AML-193 (cell line): ENCODE measurements at places on chromosomes 16 and 17.

DNA sequence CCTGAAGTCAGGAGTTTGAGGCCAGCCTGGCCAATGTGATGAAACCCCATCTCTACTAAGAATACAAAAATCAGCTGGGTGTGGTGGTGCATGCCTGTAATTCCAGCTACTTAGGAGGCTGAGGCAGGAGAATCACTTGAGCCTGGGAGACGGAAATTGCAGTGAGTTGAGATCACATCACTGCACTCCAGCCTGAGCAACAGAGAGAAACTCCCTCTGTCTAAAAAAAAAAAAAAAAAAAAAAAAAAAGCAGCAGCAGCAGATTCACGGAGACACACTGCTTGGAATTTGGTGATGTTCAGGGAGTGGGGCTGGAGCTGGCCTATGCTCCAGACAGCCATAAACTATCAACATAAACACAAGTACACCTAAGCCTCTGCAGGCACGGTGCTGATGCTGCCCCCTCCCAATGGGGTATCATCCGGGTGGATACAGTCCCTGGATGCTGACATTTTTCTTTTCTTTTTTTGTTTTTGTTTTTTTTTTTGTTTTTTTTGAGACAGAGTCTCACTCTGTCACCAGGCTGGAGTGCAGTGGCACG, 39.6 kb upstream of the RHOT1 start:
- DNase-seq, result no peak

DNA sequence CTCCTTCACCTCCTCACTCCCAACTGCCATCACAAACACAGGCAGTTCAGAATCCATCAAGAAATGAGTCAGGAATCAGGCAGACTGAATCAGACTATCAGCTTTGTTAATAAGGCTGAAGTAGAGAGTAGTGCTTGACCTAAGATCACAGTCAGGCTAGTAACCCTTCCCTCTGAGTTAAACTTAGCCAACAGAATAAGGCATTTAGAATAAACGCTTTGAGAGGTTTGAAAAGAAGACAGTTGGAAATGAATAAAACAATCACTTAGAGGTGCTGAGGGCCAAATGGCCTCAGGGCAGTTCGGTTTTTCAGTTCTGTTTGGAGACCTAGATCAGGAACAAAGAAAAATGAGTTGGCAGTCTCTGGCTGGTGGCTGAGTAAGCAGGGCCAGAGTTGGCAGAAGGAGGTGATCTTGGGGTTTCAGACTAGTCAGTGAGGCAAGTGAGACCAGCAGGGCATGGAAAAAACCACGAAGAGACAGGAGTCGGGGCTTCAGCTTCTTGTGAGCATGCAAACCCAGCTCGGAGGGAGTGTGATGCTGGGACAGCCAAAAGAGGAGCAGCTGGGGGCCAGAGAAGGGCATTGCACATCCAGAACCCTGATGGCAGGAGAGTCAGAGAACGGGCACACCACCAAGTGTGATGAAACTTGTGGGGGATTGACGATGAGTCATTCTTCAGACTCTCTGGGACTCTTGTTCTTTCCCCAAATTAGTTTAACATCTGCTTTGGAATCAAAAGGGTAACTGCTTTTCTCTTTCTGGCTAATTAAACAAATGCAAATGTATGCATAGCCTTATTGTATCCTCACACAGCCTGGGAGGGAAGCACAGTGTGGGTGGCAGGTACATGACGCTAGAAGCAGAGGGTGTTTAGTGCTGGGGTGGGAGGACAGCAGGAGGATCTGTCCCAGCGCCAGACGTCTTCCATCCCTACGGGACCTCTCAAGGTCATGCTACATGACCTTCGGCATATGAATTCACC, 54.8 kb downstream of the SPECC1 start:
- DNase-seq, result peak; percentile 97

DNA sequence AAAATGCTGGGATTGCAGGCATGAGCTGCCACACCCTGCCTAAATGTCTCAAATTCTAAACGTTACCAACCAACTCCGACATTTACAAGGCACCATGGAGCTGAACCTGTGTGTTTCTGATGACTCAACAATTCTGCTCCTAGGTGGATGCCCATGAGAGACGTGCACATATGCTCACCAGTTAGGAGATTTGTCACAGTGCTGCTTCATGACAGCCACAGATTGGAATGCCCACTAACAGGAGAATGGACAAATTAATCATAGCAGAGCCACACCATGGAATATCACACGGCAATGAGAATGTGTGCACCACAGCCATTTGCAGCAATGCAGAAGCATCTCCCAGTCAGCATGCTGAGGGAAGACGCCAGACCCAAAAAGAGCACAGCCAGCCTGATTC, 8.0 kb upstream of the KCNG4 start:
- no peak for DNase-seq

GRCh38 chr16:23323224-23324030, 21.3 kb downstream of the SCNN1B start:
- DNase-seq, result no peak

- DNase-seq, result no peak
Measured at GRCh38 chr17:13346592-13346991, 255.1 kb downstream of the HS3ST3A1 start.

DNA sequence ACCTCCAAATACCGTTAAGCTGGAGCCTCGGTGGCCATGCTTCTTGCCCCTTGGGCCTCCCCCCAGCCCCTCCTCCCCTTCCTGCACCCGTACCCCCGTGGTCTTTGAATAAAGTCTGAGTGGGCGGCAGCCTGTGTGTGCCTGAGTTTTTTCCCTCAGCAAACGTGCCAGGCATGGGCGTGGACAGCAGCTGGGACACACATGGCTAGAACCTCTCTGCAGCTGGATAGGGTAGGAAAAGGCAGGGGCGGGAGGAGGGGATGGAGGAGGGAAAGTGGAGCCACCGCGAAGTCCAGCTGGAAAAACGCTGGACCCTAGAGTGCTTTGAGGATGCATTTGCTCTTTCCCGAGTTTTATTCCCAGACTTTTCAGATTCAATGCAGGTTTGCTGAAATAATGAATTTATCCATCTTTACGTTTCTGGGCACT, 928 bp downstream of the HBA1 start:
- DNase-seq, result peak; percentile 100

DNA sequence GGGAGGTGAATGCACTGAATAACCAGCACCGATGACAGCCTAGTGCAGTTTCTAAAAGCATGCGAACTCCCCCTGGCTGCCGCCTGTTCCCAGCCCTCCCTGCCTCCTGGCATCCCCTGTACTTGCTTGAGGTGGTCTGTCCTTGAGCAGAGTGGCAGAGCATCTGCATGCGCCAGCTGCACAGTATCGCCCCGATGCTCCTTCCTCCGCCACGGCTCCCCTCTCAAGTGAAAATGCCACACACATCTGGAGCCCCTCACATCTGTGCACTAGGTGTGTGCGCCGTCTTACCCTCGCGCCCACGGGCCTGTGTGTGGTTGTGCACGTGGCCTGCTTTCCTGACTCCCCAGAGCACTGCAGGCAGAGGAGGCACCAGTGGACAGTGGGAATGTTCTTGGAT, 111.9 kb downstream of the CCDC182 start:
- DNase-seq, result no peak

- DNase-seq, result no peak
Measured at GRCh38 chr16:78218856-78219651, 119.6 kb downstream of the WWOX start.

DNA sequence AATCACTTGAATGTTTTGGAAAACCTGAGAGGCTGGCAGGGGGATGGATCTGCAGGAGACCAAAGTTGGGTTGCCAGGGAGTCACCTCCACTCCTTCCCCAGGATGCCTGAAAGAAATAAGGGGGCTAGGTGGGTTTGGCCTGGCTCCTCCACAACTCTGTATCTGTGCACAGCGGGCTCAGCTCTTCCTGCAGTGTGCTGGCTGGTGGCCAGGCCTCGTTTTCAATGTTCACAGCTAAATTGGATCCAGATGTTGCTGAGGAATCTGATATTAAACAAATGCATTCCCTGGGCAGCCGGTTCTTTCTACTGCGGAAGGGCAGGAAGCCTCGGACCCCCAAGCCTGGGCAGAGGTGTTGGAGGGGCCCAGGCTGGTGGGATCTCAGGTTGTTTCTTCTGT, 106.2 kb downstream of the N4BP1 start:
- no peak for DNase-seq

DNA sequence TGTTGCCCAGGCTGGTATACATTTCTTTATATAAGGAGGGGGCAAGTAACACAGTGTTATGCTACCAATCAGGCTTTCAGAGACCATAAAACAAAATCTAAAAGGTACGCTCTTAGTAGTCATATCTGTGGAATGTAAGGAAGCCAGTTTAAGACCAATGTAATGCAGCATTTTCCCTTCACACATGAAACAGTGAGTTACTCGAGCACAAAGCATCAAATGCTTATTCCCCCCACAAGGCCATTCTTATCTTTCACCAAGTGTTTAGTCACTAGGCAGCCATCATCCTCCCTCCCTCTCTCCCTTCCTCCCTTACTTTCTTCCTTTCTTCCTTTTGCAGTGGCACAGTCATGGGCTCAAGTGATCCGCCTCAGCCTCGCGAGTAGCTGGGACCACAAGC, 12.8 kb downstream of the HMOX2 start:
- no peak for DNase-seq

GRCh38 chr16:31508706-31509195, 560 bp upstream of the RUSF1 start:
- no peak for DNase-seq

- no peak for DNase-seq
Measured at GRCh38 chr16:70390774-70391173, 44.1 kb downstream of the DDX19A start.

- DNase-seq, result no peak
Measured at GRCh38 chr16:54579106-54579728, 292.6 kb upstream of the IRX3 start.

- DNase-seq, result no peak
Measured at GRCh38 chr16:17776888-17777287, 306.1 kb upstream of the XYLT1 start.

GRCh38 chr16:84226026-84226425, 13.8 kb downstream of the KCNG4 start:
- DNase-seq, result no peak

DNA sequence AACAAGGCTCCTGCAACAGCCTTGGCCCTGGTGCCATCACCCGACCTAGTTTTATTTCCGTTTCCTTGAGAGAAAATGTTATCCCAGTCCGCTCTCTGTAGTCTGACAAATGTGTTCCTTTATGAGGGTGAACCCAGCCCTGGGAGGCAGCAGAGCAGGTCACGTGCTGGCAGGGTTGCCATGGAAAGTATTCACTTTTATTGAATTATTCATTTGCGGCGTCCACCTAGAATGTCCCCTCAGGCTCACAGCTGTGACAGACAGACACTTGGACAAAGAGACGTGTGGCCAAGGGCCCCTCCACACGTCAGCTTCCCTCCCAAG, 90.0 kb downstream of the WSCD1 start:
- DNase-seq, result no peak

DNA sequence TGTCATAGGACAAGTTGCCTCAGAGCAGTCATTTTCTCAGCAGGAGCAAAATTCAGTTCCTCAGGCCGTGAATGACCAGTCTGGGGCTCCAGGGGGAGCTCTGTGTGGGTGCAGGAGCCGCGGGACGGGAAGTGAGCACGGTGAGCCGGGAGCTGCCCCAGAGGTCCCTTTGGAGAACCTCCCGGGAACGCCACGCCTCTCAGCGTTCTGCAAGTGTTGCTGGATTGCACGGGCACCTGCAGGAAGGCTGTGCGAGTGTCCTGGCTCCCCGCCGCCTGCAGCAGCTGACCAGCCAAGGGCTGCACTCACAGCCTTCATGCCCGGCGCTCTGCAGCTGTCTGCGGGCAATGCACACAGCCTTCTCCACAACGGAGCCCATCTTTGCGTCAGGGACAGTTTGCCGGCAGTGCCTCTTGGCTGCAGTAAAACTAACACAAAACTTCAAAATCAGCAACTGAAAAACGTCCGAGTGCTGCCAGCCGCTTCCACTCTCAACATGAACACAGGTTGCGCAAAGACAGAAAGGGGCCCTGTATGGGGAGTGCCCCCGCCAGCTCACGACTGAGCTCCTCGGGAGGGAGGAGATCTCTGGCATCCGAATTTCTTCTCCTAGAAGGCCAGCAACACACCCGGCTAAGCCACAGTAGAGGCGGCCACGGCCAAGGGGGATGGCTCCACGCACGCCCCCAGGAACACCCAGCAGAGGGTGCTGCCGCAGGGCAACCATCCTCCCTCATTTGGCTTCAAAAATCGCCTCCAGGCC, 16.0 kb downstream of the NDUFAF8 start:
- DNase-seq, result no peak

DNA sequence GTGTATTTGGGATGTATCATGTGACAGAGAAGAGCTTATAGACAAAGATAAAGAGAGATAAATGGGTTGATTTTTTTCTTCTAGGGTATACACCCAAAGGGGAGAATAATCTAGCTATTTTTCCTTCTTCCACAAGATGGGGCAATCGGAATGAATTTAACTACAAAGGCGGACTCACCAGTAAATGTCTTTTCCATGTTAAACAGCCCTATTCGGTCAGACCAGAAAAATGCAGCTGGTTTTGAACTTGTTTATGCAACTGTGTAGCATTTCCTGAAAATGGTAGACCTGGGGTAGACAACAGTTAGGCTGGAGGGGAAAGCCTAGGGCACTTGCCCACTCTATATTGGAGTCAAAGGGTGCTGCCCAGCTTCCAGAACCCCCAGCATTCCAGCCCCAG, 477.1 kb downstream of the TOX3 start:
- no peak for DNase-seq

DNA sequence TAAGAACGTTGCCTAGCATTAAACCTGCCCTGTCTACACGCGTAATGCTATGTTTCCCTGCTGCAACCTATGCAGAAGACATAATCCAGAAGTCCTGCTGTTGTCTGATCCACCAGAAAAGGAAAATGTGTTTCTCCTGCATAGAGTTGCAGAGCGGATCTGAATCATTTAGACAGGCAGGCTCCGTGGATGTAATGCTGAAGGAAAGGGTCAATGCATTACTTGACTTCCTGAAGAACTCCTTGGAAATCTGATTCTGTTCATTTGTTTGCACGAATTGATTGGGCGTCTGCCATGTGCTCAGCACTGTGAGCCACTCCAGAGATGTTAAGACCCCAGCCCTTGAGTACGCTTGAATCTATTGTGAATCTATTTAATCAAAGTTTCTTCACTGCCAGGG, 83.4 kb downstream of the FOXL1 start:
- no peak for DNase-seq

DNA sequence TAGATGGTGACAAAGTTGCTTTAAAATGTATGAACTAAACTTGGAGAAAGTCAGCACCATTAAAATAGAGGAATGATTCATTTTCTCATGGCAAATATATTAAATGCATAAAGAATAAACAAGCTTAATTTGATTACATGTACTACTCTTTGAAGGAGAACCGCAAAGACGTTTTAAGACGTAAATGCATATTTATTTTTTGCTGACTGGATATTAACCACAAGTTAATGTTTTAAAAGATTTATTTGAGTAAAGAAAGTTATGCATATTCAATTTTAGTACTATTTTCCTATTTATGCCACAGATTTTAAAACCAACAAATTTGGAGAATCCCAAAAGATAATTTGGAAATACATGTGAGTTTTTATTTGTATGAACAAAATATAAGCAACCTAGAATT, 1121.9 kb downstream of the CDH8 start:
- no peak for DNase-seq
